ENCODE measurements at places on chromosomes 12 and 14. TPM values are rescaled to one million over a fixed set of nuclear protein-coding genes. Genes with fewer than 3 reads are reported as not detected.

The MYG1 gene
- total RNA-seq, result 25.6 TPM

The CDKL1 gene
- 20.4 TPM for total RNA-seq

The NRL gene
- 4.6 TPM for total RNA-seq

The RFLNA gene
- 24.1 TPM for total RNA-seq

The OVCH1 gene
- total RNA-seq, result not detected

The ANO4 gene
- total RNA-seq, result not detected

The NUAK1 gene
- 5.0 TPM for total RNA-seq

The CIDEB gene
- 94.7 TPM for total RNA-seq

The AQP5 gene
- not detected for total RNA-seq

The DDHD1 gene
- 5.3 TPM for total RNA-seq

The HPD gene
- not detected for total RNA-seq

The KCNMB4 gene
- 0.83 TPM for total RNA-seq

The SLC10A1 gene
- total RNA-seq, result not detected

The YAF2 gene
- total RNA-seq, result 33.8 TPM

The GLIPR1L1 gene
- not detected for total RNA-seq

The ARL6IP4 gene
- total RNA-seq, result 216 TPM

The MFAP5 gene
- 35.9 TPM for total RNA-seq

The NYNRIN gene
- total RNA-seq, result 15.5 TPM

The EXOC3L4 gene
- total RNA-seq, result 20.6 TPM
